ENCODE measurements at places on chromosomes 4 and X. TPM values are rescaled to one million over a fixed set of nuclear protein-coding genes. Genes with fewer than 3 reads are reported as not detected.

Gene SLC4A4
- total RNA-seq: 0.47 TPM

Gene CXXC4
- total RNA-seq: 0.17 TPM

Gene PCDH7
- total RNA-seq: 0.39 TPM

Gene ITGB1BP2
- total RNA-seq: 7.5 TPM

Gene FREM3
- total RNA-seq: not detected

Gene TMPRSS11F
- total RNA-seq: not detected

Gene ANOS1
- total RNA-seq: 5.0 TPM

Gene CHRDL1
- 2.7 TPM for total RNA-seq

Gene LRP2BP
- 0.61 TPM for total RNA-seq

DNA sequence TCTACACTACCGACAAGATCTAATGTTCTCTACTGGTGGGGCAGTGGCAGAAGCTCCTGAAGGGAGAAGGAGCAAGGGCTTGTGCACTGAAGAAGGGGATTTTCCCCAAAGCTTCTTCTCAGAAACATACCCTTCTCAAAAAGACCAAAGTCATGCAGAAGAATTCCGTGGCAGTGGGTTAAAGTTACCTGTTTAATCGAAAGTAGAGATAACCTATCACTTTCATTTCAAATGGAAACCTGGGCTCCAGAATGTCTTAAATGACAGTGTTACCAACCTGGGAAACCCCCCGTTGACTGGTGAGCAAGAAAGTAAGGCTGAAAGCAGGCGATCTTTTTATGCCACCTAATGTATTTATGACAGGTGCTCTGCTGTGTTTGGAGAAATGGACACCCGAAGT lies 92.5 kb upstream of the TEX13D start:
- H3K4me3 ChIP-seq: no peak overlapping the region
- H3K27ac ChIP-seq: no peak overlapping the region
- DNase-seq: no peak
- peaks cover 3% of the 10 kb centered on the region for H3K27me3 ChIP-seq
- H3K36me3 ChIP-seq: no peaks in the 10 kb centered on the region

GRCh38 chr4:146062340-146062739 lies 113.2 kb upstream of the LSM6 start:
- H3K27ac ChIP-seq: no peak overlapping the region
- H3K4me3 ChIP-seq: no peak overlapping the region
- H3K4me1 ChIP-seq: no peaks in the 10 kb centered on the region
- H3K27me3 ChIP-seq: no peaks in the 10 kb centered on the region
- H3K36me3 ChIP-seq: no peaks in the 10 kb centered on the region
- DNase-seq: no peak

DNA sequence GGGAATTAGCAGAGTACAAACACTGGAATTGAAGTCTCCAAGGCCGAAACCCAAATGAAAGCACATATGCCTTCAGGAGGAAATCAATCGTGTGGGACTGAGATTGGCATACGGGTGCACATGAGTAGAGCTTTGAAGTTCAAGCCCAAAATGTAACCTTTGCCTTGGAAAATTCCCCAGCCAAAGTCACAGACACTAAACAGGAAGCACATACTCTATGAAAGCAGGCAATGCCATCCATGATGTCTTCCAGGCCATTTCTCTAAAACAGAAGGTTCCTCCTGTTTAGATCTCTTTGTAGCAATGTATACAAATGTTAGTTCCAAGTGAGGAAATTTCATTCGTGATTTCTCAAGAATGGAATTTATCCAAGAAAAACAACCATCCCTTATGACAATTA lies 162.5 kb downstream of the COL4A6 start:
- H3K36me3 ChIP-seq: no peaks in the 10 kb centered on the region
- H3K27me3 ChIP-seq: no peaks in the 10 kb centered on the region
- H3K27ac ChIP-seq: no peak overlapping the region
- no peak for DNase-seq

DNA sequence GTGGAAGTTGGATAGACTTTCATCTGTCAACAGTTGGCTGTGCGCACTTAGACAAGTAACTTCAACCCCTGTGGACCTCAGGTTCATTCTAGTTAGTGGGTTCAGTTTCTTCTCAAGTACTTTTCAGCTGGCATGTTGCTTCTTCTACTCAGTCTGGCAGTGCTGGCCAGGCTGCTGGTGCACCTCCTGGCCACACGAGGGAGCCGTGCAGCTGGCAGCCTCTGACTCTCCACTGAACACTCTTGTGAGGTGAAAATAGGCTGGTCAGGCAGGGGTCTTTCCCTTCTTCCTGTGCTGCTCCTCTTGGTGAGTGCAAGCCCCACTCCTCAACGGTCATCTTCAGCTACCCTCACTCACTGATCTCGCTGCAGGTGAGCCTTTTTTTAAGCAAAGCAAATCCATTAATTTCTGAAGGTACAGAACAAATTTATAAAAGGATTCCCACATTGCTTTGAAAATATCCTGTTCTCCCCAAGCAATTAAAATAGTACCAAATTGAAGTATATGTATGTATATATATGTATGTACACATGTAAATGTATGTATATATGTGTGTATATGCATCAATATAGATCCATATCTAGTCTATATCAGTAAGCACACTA lies 30.6 kb downstream of the LONRF3 start:
- H3K36me3 ChIP-seq: peaks cover 7% of the 10 kb centered on the region
- H3K4me3 ChIP-seq: no peak overlapping the region
- no peaks in the 10 kb centered on the region for H3K27me3 ChIP-seq
- H3K4me1 ChIP-seq: no peaks in the 10 kb centered on the region
- no peak for DNase-seq

- no peak for DNase-seq
- H3K27me3 ChIP-seq: no peaks in the 10 kb centered on the region
- H3K4me3 ChIP-seq: no peak overlapping the region
- H3K27ac ChIP-seq: no peak overlapping the region
Observed at GRCh38 chr4:93788712-93789111, 39.8 kb upstream of the ATOH1 start.

- H3K36me3 ChIP-seq: no peaks in the 10 kb centered on the region
- DNase-seq: no peak
- peak overlapping the region; percentile 67 for H3K4me3 ChIP-seq
- H3K27ac ChIP-seq: peak overlapping the region; percentile 67
- H3K4me1 ChIP-seq: peaks cover 13% of the 10 kb centered on the region
Observed at GRCh38 chr4:105895583-105896460, 551 bp downstream of the NPNT start.
